ENCODE measurements at places on chromosomes 1 and 21.

- DNase-seq = no peak
Observed at GRCh38 chr1:170664093-170664827, at the start of gene PRRX1. TSS of gene PRRX1 (plus strand) at chr1:170664131. CDS start at chr1:170664219, 88 bp downstream.

GRCh38 chr21:36788120-36788638 lies 89.3 kb downstream of the SIM2 start:
- no peak for DNase-seq

DNA sequence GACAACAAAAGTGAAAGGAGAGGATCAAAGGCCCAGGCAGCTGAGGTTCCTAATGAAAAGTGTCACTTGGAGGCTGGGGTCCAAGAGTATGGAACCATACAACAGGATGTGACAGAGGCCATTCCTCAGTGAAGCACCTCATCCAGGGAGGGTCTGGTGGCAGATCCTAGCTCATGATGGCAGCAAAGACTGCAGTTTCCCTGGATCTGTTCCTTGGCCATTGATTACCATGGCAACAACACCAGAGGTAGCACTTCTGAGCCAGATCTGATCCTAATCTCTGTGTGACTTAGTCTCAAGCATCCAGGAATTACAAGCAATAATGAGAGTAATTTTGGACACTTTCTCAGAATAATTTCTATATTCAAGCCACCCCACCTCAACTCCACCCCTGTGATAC lies 12.9 kb downstream of the FAM177B start:
- peak; percentile 69 for DNase-seq

GRCh38 chr1:26110731-26111529 lies 694 bp upstream of the PDIK1L start:
- DNase-seq = peak; percentile 91

DNA sequence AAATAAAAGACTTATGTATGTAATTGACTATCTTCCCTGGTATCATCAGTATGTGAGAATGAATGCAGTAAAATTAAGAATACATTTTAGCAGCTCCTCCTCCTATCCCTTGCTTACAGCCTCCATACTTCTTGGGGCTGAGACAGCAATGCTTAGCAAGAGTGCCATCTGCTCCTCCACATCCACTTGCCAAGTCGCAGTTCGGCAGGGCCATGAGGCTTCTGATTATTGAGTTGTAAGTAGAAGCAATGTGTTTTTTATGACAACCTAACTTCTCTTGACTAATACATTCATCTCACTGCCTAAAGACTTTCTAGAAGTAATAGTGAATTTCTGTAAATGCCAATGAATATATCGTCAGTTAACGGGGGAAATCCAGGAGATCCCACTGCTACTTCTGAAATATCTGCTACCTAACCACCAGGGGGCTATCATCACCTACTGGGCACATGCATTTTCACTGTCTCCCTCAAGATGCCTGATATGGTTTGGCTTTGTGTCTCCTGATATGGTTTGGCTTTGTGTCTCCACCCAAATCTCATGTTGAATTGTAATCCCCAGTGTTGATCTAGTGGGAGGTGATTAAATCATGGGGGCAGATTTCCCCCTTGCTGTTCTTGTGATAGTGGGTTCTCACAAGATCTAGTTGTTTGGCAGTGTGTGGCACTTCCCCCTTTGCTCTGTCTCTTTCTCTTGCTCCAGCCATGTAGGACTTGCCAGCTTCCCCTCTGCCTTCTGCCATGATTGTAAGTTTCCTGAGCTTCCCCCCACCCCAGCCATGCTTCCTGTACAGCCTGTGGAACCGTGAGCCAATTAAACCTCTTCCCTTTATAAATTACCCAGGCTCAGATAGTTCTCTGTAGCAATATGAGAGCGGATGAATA lies 59.6 kb downstream of the EXTL2 start:
- no peak for DNase-seq

GRCh38 chr1:24936684-24937083 lies 6.6 kb upstream of the RUNX3 start:
- DNase-seq = no peak

DNA sequence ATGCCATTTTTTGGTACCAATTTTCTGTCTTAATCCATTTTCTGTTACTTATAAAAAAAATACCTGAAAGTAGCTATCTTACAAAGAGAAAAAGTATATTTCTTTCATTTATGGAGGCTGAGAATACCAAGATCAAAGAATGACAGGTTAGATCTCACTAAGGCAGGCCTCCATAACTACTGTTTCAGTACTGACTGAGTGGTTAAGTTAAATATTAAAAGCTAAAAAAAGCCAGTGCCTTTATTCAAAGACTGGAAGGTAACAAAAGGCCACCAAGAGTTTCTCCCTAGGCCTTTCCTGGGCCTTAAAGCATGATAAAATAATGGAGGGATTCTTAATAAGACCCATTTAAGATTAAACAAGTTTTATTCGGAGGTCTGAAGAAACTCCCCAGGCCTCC lies 687.7 kb upstream of the ADGRL4 start:
- DNase-seq = no peak

DNA sequence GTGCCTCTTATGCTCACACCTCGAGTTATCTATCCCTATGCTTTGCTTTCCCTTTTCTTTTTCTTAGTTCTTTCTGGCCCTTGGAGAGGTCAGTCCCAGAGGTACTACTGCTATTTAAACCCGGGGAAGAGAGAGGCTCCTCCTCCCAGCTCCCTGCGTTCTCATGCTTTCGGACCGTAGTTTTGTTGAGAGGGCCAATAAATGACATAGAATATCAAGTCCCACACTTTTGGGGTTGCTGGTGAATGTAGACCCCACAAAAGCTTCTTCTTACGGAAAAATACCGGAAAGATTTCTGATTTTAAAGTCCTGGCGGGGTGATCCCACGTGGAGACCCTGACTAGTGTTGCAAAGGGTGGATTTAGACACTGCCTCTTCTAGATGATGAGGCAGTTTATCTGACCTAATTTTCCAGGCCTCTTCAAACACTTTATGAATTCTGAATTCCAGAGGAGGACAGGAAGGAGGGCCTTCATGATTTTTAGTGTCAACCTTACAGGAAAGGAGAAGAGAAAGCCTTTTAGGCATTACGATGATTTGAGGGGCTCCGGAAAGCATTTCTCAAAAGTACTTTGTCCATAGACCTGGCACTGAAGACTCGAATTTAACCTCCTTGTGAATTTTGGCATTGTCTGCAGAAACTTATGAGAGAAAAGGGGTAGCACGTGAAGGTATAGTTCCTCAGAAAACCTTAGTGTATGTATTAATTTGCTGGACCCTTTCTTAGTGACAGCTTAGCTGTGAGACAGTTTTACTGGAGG lies 694 bp downstream of the TMEM167B start:
- DNase-seq = peak; percentile 6

DNA sequence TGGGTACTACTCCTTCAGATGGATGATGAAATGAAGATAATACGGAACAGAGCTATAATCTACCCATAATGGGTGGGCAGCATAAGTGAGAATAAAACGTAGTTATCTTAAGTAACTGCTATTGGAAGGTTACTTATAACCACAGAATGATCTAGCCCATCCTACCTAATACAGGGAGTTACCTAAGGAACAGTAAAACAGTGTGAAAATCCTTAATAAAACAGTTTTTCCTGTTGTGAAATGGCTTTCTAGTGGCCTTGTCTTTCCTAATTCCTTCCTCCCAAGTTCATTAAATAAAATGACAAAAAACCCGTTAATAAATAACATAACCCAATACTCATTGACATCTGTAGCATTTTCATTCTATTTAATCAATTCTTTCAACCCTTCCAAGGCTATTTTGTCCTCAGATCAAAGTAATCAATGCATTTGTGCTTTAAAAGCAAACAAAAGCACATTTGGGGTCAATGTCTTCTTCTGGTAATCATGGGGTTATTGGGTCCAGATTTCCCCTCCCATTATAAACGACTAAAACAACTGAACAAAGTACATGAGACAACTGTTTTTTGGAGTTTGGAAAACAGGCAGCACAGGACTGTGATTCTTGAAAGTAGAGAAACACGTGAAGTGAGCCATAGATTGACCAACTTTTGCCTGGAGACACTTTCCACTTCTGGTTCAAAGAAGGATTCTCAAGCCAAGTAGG lies 42.0 kb downstream of the PAPPA2 start:
- DNase-seq = no peak

Data from brain (organoid and tissue), 16 donors.